ENCODE measurements at places on chromosomes 11 and 22.

DNA sequence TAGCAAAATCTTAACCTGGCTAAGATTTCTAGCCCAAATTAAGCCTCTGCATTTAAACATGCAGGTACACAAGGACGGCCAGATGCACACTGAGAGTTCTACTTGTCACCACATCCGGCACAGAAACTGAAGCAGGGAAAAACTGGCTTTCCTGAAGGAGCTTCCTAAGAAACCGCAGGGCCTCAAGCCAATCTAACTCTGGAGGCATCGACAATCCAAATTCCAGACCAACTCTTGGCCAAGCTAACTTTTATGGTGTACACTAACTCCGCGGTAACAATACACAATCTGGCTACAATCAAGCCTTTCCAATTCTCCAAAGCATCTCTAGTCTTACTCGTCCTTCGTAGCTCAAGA is 1.2 kb downstream of the MSANTD2 start:
- DNase-seq: peak; percentile 46

GRCh38 chr11:37104380-37104779 is 506.3 kb upstream of the RAG2 start:
- no peak for DNase-seq

- DNase-seq: no peak
These were observed 10.4 kb upstream of the EIF3M start for GRCh38 chr11:32573228-32573627.

- no peak for DNase-seq
These were observed 58.4 kb upstream of the RASSF10 start for GRCh38 chr11:12950670-12951069.

DNA sequence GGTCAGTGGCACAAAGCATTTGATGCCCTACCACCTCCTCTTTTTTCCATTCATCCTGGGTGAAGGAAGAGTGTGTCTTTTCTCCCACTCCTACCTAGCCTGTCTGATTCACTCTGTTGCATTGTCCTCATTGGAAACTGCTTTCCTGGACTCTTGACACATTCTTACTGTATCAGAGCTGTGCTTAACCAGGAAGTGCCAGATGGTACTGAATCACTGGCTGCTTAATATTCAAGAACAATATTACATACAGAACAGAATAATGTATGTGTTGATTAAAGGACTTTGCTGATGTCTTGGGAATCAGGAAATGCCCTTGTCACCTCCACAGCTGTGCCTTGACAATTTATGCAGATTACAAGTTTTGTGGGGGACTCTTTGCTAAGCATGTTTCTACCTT is 44.4 kb downstream of the SVIP start:
- DNase-seq: no peak

Data from femur (tissue), 1 donor.